NCI-H1105 (cell line): ENCODE measurements at places on chromosomes 4 and X.

GRCh38 chrX:110401135-110401534 lies 42.5 kb downstream of the RTL9 start:
- DNase-seq: no peak

GRCh38 chr4:87805971-87806370 lies 6.6 kb downstream of the IBSP start:
- no peak for DNase-seq

DNA sequence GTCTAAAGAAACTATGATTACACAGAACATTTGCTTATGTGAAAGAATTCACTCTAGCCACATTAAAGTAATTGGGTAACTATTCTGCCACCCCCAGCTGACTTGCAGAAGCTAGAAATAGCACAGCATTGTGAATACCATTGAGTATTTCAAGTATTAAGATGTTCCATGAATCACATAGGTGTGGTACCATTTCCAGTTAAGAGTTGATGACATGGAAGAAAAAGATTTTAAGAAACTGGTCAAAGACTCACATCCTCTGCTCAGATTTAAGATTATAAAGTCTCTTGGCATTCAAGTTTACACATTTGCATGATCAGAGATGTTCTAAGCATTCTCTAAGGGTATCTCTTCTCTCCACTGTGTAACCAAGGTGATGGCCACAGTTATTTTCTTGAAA lies 287.5 kb downstream of the CAMK2D start:
- no peak for DNase-seq

DNA sequence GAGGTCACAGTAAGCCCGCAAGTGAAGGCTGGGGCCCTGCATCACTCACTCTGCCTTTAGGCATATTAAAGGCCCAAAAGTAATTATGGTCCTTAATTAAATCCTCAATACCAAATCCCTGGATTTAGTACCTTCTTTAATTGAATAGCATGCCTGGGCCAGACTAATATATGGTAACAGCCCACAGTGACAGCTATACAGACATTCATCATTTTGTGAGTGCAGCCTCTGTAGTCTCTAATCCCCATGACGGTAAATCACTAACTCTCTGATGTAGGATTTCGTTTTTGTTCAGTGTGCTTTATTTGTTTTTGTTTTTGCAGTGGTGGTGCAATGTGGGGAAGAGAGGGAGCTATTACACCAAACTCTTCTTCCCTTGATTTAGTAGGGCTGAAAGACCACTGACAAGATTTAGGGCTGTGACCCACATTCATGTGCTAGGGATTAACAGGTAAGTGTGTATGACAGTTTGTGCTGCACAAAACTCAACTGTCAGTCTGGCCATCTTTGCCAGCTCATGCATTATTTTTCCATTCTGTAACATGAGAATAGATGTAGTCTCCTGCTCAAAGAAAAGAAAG lies 60.6 kb upstream of the SLC39A8 start:
- no peak for DNase-seq
